ENCODE measurements at places on chromosomes 4 and X.

GRCh38 chr4:56132835-56133234 is 184.1 kb downstream of the CEP135 start:
- DNase-seq: no peak

GRCh38 chrX:112164420-112164819 is 81.8 kb upstream of the TRPC5 start:
- DNase-seq: no peak

- no peak for DNase-seq
Observed at GRCh38 chrX:65601126-65601525, 66.3 kb upstream of the MSN start.

GRCh38 chr4:189255636-189256035 is 685.0 kb upstream of the FRG1 start:
- DNase-seq: no peak

- DNase-seq: no peak
Observed at GRCh38 chr4:11599064-11599463, 170.4 kb upstream of the HS3ST1 start.

- no peak for DNase-seq
Observed at GRCh38 chr4:62543002-62543401, 1342.9 kb downstream of the ADGRL3 start.

GRCh38 chr4:86092684-86093083 is 267.2 kb downstream of the MAPK10 start:
- DNase-seq: peak; percentile 81

DNA sequence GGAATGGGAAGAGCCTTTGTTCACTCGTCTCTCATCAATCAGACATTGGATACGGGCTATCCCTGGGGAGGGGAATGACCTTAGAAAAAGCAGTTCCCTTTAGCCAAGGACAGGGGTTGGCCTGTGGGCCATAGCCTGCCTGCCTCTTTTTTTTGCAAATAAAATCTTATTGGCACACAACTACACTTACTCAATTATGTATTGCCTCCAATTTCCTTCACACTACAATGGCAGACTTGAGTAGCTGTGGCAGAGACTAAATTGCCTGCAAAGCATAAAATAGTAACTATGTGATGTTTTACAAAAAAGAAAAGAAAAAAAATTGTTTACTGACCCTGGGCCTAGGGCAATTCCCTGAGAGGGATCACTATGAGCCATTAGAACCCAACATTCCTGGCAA is 23.4 kb downstream of the PPP1R2C start:
- no peak for DNase-seq

- no peak for DNase-seq
Observed at GRCh38 chrX:69178592-69178991, 13.3 kb upstream of the PJA1 start.

DNA sequence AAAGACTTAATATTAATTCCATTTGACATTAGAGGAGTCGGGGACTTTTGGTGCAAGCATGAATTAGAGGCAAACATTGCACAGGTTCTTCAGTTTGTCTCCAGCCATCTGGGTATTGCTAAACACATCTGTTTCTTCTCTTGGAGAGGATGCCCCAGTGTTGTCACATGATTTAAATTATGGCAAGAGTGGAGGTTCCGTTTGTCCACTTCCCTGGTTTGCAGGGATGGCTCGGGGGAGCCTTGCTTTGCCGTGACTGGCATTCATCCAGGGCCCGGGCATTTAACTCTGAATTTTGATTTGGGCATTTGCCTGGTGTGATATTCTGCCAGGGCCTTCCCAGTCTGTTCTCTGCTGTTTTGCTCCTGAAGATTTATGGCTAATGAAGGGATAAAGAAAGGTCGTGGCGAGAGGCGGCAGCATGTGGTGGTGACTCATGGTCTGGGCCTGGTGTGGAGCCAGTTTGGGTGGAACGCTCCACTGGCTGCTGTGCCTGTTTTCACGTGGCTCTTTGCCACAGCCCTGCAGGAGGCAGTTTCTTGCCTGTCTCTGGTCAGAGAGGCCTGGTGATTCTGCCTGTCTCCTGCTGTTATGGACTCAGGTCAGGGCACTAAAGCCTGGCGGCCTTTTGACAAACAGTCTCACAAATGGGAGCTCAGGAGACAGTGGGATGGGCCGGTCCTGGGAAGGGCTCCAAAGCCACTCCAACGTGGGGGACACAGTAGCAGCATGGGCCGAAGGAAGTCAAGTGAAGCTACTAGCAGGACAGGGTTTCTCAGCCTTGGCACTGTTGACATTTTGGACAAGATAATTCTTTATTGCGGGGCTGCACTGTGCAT is 99.4 kb upstream of the PGRMC2 start:
- DNase-seq: peak; percentile 99

DNA sequence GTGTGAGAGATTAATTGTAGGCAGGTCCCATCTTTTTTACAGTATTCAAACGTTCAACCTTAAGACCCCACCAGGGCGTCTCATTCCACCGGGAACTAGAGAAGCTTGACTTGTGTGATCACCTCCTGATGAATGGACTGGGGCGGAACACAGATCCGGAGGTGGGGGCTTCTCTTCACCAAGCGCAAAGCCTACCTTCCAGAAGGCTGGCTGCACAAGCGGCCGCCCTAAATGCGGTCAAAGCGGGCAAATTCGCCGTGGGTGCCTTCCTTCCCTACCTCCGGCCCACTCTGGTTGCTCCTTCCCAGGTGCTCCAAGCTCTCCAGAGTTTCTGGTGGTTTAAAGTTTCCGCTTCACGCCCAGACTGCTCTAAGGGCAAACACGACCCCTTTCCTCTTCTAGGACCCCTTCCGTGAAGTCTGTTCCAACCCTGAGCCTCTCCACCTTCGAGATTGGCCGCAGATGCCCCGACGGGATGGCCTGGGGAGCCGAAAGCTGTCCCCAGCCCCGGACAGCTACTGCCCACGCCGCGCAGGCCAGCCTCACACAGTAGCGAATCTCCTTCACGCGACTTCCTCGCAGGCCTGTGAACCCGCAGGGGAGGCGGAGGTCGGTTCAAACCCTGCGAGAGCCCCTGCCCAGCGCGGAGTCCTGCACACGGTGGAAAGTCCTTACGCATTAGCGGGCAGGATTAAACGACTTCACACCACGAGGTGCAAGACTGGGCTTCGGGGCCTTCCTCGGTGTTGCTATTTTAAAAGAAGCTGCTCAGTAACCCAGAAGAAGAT is 1.6 kb upstream of the WWC2 start:
- no peak for DNase-seq

DNA sequence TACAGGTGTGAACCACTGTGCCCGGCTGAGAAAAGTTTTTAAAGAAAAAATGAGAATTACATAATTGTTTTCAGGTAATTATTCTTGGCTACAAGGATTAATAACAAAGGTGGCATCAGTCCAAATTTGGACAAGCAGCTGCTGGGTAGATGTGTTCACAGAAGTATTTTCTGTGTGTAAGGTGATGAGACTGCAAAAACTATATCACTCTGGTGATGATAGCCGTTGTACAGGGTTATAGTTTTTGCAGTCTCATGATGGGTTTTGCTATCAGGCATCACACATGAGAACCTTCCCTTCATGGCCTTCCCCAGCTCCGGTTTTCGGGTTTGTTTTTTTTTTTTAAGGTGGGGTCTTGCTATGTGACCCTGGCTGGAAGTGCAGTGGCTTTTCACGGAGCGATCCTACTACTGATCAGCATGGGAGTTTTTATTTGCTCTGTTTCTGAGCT is 5.1 kb upstream of the SLC10A3 start:
- no peak for DNase-seq

DNA sequence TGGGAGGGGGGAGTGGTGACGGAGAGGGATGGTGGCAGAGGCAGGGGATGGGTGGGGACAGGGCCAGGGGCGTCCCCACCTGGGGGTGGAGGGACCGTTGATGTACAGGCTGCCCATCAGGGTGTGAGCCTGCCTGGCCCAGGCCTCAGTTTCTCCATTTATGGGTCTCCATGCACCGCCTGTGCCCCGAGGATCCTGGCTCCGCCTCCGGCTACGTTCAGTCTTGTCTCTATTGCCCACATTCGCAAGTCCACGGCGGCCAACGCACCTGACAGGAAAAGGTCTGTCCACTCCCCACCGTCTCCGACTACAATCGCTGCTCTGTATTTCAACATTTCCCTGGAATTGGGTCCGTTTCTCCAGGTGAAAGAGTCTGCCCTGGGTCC is 96.3 kb upstream of the NKX1-1 start:
- DNase-seq: no peak

DNA sequence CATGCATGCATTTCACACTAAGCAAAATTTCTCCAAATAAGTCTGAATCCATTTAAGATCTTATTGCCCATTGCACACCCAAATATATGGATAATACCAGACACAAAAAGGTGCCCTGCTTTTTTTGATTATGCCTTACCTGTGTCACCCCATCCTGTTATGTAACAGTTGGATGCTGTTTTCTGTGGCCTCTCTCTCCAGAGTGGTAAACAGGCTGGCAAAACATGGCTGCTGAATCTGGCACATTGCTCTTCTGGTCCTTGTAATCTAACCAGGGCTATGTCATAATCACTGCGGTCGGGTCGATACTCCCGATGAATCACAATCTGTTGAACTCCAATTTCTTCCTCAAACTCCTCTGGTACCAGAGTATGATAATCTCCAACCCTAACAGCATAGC is 70.1 kb downstream of the PRSS12 start:
- DNase-seq: peak; percentile 77

DNA sequence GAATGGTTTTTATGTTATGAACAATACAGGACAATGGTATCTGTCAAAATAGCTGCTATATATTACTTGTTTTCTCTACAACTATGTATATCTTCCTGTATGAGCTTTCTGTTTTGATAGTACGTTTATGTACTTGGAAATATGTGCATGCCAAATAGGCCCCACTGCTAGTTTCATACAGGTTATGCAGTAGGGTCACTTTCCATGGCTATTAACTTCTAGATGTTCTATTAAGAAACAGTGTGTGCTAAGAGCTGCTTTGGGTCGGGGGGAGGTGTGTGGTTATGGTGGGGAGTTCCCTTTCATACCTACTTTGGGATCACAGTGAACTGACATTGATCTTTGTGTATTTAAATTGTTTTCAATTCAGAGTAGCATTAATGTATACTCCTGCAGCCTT is 30.9 kb downstream of the RBPJ start:
- DNase-seq: no peak

DNA sequence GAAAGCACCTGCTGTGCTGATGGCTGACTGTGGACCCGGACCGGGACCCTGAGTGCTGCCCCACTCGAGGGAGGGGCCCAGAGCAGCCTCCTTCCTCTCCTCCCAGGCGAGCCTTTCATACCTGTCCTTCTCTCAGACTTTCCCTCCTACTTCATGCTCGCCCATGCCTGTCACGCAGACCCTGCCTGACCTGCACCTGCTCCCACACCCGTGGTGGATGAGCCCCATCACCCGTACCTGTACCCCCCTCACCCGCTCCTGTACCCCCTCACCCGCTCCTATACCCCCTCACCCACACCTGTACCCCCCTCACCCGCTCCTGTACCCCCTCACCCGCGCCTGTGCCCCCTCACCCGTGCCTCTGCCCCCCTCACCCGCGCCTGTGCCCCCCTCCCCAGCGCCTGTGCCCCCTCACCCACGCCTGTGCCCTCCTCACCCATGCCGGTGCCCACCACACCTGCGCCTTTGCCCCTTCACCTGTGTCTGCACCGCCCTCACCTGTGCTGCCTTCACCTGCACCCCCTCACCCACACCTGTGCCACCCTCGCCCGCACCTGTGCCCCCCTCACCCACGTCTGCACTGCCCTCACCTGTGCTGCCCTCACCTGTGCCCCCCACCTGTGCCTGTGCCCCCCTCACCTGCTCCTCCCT is 5.8 kb downstream of the MAEA start:
- DNase-seq: no peak

- no peak for DNase-seq
Observed at GRCh38 chrX:134727363-134727762, 69.1 kb upstream of the PLAC1 start.

GRCh38 chr4:70901984-70902576 is at the start of gene MOB1B:
Gene MOB1B (plus strand): TSS chr4:70902369. CDS start chr4:70902537, 168 bp downstream.
- peak; percentile 89 for DNase-seq

DNA sequence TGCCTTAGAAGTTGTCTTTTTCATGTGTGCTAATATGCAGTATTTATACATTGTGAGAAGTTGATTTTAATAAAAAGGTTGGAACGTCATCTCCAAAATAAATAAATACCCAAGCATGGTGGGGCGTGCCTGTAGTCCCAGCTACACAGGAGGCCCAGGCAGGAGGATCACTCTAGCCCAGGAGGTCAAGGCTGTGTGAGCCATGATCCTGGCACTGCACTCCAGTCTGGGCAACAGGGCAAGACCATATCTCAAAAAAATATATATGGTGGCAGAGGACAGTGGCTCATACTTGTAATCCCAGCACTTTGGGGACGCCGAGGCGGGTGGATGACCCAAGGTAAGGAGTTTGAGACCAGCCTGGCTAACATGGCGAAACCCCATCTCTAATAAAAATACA is 6.4 kb downstream of the SLBP start:
- no peak for DNase-seq

DNA sequence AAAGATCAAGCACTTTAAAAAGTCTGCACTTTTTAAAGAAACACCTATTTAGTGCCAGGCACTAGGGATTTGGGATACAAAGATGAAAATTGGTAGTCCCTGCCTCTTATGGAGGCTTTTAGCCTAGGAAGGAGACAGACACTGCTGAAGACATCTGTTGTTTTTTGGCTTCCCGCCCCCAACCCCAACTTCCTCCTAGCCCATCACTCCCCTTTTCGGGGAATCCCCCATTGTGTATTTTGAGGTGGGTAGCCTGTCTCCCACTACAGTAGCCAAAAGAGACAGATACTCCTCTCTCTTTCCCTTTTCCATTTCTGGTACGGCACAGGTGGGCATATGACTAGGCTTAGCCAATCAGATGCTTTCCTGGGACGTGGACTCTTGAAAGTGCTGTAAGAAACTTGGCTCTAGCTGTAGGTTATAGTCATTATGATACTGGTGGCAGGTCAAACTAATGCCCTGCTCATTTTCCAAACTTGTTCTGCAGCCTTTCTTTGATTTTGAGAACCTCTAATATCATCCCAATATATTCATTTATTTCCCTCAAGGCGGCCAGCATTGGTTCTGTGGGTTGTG is 194.6 kb upstream of the RBPJ start:
- no peak for DNase-seq

DNA sequence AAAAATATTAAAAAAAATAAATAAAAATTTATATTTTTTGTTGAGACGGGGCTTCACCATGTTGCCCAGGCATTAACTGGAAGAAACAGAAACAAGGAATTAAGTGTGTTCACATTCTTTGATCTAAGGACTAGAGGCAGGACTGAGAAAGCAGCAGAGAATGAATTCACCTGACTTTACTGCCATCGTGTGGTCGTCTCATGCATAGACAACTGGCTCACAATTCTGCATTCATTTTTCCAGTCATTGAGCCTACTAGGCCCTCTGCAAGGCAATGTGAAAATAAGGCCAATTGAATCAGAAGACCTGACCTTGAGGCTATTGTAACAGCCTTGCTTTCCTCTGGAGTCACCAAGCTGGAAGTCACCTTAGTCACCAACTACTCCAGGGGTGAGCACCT is 37.4 kb downstream of the LHFPL1 start:
- peak; percentile 61 for DNase-seq

- DNase-seq: peak; percentile 42
Observed at GRCh38 chrX:44223150-44223549, 120.3 kb downstream of the EFHC2 start.

GRCh38 chr4:79935274-79935673 is 137.8 kb downstream of the ANTXR2 start:
- DNase-seq: no peak

All from AG10803 (cell line).